ENCODE measurements at places on chromosomes 7 and 10.

DNA sequence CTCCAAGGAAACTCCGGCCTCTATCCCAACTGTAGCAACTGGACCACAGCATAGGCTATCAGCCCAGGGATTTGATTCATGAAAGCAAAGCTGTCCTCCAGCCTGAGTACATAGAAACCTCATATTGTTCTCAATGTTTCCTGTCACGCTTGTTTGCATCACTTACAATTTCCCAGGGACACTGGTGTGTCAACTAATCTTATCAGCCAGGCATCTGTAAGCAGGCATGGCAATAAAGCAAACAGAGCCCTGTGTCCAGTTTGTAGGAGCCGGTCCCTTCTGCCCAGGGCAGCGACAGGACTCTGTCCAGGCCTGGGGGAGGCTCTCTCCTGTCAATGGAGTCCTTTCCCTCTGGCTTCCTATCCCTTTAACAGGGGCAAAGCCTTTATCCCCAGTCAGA lies 23.0 kb upstream of the CDHR3 start:
- no peak for DNase-seq

DNA sequence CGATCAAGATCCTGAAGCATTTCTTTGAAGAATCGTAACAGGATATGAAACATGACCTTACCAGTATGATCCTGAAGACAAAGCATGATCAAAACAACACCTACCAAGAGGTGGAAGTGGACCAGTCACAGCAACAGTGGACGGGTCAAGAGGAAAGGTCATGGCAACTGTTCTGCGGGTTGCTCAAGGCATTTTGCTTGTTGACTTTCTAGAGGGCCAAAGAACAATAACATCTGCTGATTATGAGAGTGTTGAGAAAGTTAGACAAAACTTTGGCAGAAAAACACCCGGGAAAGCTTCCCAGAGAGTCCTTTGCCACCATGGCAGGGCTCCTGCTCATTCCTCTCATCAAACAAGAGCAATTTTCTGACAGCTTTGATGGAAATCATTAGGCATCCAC lies 65.6 kb upstream of the LRRC18 start:
- DNase-seq: no peak

DNA sequence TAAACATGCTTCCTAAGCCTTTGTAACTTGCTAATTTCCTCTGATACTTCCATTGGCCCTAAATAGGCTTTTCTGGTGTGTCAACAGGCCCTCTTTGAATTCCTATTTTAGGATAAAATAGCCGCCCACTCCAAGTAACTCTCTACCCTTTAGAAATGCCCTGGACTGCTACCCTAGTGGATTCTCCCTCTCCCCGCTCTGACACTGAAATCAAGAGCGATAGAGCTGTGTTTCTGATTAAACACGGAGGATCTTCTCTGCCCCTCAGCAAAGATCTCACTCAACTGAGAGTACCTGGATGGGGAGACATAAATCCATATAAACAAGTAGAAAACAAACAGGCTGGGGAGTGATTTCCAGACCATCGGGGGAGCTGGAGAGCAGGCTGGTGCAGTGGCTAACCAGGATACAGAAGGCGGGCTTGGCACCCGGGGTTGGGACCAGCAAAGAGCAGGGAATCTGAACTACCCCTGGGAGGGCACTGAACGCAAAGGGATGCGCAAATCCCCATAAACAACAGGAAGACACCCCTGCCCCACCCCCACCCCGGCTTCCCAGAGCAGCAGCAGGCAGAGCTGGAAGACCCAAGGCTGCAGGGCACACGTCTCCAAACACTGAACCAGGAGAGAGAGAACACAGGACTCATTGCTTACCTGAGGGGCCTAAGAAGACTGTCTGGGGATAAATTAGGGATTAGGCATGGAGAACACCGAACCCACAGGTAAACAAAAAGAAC lies 2.5 kb downstream of the ASB13 start:
- DNase-seq: no peak

- no peak for DNase-seq
Observed at GRCh38 chr10:81570878-81571794, 303.9 kb upstream of the NRG3 start.

Data from amniotic epithelial cell (primary cell).